Stimulated activated CD8-positive, alpha-beta memory T cell treated with anti-CD3 and anti-CD28 coated beads, Interleukin-4, amount 100 ng/mL, for 48 hours (primary cell): ENCODE measurements at places on chromosomes 1 and 21.
A peak's percentile ranks its signal among the peaks of the same experiment; 100 is the strongest.

GRCh38 chr1:10033359-10033845, 644 bp downstream of the UBE4B start:
- peak; percentile 45 for DNase-seq

DNA sequence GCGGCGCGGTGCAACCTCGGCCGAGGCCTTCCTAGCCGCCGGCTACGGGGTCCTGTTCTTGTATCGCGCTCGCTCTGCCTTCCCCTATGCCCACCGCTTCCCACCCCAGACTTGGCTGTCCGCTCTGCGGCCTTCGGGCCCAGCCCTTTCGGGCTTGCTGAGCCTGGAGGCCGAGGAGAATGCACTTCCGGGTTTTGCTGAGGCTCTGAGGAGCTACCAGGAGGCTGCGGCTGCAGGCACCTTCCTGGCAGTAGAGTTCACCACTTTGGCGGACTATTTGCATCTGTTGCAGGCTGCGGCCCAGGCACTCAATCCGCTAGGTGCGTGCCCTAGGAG, 379 bp downstream of the PPCS start:
- DNase-seq: peak; percentile 67

DNA sequence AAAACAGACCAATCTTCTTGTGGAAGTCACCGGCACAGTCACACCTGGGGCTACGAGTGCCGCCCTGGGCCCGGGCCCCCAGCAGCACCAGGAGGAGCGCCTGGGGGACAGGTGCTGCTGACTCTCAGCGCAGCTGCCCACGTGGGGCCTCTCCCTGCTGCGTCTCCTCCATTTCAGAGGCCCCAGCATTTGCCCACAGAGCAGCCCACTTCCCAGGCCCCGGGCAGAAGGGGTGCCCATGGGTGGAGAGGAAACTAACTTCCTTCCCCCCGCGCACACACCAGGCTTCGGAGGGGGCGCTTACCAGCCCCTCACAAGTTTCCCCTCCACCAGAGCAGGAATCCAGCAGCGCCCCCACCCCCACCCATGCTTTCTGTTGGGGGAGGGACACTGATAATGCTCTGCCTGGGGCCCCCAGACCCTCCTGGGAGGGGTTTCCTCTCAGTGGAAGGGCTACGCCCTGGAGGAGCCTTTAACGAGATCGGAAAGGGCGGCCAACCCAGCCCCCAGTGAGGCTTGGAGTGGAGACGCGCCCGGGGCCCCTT, 440 bp downstream of the TNFRSF25 start:
- peak; percentile 59 for DNase-seq

DNA sequence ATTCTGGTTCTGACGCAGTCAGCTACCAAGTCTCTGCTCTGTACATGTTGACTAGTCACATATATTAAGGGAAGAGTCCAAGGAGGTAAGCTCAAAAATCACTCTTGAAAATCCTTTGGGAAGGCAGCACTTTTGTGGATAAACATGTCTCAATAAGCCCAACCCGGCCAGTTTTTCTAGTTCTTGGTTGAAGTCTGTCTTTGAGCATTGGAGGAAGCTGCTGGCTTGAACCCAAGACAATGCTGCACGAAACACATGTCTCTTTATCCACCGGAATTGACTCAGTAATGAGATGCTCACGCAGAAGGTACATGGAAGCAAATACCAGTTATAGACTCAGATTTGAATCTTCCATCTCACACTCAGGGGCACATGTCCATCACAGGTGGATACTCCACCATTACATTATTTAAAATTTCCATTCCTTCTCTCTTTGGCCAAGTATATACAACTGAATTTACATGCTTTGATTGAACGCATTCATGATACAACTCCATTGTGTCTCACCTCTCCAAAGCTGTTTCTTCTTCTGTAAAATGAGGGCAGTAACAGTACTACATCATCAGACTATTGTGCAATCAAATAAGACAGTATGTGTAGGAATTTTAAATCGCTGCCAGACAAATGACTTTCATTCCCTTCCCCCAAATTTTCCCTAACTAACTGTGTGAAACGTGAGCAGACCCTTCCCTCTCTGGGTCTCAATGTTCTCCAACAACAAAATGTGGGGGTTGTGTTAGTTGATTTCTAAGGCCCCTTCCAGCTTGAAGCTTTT, 9.6 kb upstream of the GUCA2A start:
- DNase-seq: no peak

GRCh38 chr1:37442644-37443043, 31.7 kb upstream of the ZC3H12A start:
- no peak for DNase-seq

DNA sequence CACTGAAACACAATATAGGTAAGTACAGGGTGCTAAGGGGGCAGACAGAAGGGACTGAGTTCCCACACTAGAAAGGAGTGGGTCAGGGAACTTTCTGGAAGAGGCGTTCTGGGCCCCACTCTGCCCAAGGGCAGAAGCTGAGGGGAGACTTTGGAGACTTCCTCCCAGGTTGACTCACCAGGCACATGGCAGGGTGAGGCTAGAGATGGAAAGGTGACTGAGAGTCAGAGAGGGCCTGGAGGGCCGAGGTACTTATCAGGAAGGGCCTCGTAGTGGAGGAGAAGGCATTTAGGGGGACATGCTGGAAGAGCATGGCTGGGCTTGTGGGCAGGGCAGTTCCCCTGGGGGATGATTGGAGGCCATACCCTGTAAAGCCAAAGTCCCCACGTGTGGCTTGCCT, 159.9 kb upstream of the JUN start:
- no peak for DNase-seq

- DNase-seq: no peak
These were observed 10.1 kb upstream of the DISP3 start for GRCh38 chr1:11468878-11469277.

DNA sequence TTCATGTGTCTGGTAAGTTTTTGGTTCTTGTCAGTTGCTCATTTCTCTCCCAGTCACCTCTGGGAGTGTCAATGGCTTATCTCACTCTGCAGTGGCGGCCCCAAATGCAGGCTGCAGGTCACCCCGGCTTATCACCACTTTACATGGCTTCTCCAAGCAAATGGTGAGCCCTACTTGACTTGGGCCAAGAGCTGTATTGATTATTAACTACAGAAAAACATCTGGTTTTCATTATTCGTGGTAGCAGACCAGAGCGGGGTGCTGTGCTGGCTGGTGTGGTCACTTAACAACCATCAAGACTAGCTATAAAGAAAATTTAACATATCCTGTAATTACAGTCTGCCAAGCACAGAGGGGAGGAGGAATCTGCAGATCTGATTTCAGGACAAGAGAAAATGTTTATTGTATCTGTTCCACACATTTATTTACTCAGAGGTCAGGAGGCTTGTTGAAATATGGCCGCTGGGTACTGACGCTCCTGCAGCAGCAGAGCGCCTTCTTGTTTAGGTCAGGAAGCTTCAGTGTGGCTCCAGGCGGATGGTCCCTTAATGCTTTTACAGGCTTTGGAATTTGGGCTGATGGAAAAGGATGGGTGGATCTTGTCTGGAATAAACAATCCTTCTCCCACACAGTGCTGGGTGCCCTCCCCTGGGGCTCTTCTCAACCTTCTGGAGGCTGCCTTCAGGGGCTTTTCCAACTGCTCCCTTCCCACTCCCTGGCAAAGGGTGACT, 87.8 kb downstream of the HLX start:
- DNase-seq: no peak

DNA sequence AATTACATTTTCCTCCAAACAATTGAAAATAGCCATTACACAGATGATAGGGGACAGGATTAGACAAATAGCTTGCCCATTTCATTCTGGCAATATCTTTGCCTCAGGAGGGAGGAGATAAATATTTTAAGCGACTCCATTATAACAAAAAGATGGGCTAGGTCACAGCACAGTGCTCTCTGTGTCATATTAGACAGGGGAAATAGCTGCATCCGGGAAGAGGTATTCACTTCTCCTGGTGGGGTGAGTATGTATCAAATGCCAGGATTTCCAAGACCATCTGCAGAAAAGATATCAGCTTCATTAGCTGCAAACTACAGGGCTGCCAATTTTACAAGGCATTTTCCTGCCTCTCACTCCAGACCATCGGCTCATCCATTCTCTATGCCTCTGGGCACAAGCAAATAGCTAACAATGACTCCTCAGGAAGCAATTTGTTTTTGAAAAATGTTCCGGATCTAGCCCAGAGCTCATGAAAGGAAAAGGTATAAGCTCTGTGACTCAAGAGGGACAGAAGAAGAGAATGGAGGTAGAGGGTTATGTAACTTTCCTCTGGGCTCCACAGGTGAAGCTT, 41.9 kb upstream of the ANGPTL7 start:
- no peak for DNase-seq

GRCh38 chr21:36282568-36283230, 37.3 kb upstream of the MORC3 start:
- DNase-seq: no peak

DNA sequence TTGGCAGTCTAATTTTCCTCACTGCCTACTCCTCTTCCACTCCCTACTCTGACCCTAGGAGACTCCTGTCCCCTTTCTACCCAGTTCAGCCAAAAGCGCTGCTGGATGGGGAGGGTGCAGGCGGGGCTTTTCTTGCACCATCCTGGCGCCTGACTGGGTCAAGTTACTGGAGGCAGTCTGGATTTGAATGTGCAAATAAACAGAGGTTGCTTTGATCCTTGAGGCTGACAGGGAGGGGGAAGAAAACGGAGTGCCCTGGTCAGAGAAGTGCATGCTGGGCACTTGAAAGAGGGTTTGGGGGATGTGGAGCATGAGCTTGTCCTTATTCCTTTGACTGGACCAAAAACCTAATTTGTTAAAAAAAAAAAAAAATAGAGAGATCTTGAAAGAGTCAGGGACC, 76.8 kb upstream of the SOX13 start:
- DNase-seq: no peak

GRCh38 chr1:160646711-160647328, at the start of gene SLAMF1:
Gene SLAMF1 (minus strand): TSS chr1:160647044. CDS start chr1:160646945, 99 bp downstream.
- peak; percentile 73 for DNase-seq

DNA sequence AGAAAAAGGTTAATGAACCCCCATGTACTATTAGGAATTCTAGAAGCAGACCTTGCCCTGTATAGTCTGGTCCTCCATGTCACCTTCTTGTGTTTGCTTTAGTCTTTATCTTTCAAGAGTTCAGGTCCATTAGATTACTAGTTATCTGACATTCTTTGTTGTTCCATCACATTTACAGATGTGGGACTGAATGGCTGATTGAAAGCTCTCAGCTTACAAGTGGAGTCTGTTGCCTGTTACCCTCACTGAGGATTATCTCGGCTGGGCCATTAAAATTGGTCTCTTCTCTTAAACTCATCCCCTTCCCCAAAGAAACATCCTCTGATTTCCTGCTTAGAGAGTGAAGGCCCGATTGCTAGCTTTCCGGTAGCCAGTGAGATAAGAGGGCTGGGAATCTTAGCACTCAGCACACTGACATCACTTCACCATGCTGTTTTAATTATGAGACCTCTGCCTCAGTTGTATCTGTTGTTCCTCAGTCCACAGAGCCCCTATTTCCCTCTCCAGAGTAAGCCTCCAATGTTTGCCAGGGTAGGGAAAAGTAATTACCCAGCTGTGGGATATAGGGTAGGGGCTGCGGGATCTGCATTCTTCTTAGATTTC, 76.8 kb downstream of the LPGAT1 start:
- DNase-seq: no peak

- DNase-seq: no peak
These were observed 23.0 kb upstream of the POU2F1 start for GRCh38 chr1:167197692-167198091.

- no peak for DNase-seq
These were observed 23.2 kb downstream of the LYST start for GRCh38 chr1:235843461-235843961.
